ENCODE measurements at places on chromosomes 16 and 17. TPM values are rescaled to one million over a fixed set of nuclear protein-coding genes. Genes with fewer than 3 reads are reported as not detected.
A peak's percentile ranks its signal among the peaks of the same experiment; 100 is the strongest.

DNA sequence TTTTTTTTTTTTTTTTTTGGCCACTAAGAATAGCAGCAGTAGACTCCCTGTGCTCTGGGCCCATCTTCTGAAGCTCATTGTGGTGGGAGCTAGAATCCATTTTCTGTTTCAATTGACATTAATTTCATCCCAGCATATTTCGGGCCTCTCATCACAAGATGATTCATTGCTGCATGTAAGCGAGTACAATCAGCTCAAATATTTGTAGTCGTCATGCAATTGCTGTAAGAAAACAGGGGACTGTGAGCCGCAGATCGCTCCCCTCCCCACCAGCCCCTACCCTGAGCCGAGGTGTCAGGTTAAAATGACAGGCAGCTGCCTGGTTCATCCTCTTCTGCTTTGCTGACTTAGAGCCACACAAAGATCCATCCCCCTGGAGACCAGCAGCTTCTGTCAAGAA is 358.8 kb upstream of the CDH5 start:
- no peak for DNase-seq

GRCh38 chr17:27552276-27552732 is 78.7 kb upstream of the LGALS9 start:
- no peak for DNase-seq

- no peak for DNase-seq
Measured at GRCh38 chr17:6480303-6480675, 36.0 kb downstream of the PIMREG start.

DNA sequence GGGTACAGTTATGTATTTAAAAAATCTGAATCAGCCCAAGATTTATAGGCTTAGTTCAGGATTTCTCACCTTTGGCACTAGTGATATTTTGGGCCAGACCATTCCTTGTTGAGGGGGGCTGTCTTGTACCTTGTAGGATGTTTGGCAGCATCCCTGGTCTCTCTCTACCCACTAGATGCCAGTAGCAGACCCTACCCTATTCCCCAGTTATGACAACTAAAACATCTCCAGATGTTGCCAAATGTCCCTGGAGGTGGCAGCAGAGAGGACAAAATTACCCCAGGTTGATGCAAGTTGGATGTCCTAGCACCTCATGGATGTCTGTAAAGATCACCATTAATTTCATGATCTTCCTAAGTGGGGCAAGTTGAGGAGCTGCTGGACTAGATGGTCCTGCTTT is 45.8 kb downstream of the SYT17 start:
- DNase-seq = no peak

DNA sequence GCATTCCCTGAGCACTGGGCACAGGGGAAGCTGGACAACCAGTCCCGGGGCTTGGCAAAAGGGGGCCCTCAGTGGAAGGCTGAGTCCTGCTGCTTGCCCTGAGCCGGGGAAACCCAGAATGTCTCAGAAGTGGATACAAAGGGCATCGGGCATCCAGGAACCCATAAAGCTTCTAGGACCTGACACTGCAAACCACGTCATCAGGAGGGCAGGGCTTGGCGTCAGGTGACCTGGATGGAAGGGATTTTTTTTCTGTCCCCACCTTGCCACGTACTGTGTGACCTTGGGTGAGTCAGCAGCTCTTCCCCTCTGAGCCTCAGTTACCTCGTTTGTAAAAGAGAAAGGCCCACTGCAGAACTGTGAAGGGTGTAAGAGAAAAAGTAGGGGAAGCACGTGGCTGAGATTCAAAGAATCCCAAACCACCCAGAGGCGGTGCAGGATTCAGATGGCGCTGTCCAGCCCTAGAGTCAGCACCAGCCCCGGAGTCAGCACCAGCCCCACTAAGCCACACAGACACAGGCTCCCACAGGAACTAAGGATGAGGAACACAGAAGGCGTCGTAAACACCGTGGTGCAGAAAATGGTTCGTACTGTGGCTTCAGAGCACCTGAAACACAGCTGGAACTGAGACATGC is 53.7 kb downstream of the C16orf95 start:
- no peak for DNase-seq

DNA sequence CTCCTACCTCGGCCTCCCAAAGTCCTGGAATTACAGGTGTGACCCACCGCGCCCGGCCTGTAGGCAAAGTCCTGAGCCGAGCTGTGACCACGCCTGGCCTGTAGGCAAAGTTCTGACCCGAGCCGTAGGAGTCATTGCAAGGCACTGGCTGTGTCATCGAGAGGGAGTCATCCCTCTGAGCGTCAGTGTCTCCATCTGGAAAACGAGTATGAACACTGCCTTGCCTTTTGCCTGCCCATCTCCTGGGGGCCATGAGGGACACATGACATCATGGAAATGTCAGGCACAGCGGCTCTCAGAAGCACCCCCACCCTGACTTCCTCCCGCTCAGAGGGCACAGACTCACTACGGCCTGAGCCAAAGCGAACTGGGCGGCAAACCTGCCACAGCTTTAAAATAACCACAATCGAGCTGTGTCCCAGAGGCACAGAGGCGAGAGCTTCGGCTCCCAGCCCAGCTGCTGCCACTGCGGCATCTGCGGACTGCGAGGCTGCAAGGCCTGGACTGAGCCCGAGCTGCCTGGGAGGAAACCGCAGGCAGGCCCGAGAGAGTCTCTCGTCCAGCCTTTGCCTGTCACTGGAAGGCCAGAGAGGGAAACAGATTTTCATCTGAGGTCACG is 50.8 kb downstream of the RPH3AL start:
- peak; percentile 83 for DNase-seq

DNA sequence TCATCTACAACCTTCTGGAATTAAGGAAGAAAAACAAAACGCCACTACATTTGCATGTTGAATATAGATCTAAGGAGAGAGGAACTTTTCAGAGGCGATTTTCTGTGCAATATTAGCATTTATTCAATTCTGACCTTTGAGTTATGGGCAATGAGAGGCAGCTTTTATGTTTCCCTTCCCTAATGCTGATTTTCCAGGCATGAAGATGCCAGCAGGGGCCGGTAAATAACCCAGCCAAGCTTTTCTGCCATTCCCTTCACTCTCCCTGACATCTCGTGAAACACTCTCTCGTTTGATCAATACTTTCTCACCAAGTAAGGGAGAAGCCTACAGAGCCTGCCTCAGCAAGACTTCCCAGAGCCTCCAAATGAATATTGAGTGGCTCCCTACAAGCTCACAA is 470.5 kb upstream of the GOT2 start:
- DNase-seq = no peak

DNA sequence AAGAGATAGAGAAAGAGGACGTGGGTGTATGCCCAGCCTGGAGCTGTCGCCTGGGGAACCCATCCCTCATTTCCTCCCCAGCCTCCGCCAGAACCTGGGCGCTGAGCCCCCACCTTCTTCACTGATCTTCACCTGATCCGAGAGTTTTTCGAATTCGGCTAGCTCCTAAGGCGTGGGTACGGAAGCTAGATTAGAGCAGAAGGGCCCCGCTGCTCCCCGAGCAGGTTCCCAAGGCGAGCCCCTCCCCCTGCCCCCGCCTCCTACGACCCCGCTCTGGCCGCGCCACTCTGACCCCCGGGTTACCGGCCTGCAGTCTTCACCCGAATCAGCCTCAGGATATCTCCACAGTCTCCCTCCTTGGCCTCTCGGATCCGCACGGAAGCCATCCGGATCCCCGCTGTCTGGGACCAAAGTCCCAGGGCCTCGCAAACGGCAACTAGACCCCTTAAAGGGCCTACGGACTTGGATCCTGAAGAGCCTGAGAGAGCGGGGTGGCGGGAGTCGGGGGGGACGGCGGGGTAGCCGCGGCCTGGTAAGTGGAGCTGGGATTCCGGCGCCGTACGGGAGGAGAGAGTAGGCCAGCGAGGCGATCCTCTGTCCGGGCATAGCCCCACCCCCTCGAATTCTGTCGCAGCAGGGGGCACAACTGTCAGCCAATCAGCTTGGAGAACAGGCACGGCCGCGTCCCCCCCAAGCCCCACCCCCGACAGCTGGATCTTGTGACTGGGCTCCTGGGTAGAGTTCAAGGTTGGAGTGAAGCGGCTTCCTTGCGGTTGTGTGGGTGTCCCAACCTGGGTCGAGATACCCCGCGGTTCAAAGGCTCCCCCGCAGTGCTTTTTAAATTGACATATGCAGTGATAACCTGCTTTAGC is at the start of gene SAT2:
Gene SAT2 (minus strand): TSS at position 572 of the 872 bp plus-strand sequence. CDS start 186 bp downstream, at position 386.
- peak; percentile 98 for DNase-seq

- DNase-seq = no peak
Measured at GRCh38 chr17:41659427-41660212, 29.1 kb upstream of the EIF1 start.

Gene NOD2
- total RNA-seq = 2.5 TPM

Gene ZNF771
- 12.1 TPM for total RNA-seq

Gene HOXB2
- total RNA-seq = 4.1 TPM

Gene CD68
- total RNA-seq = 2.4 TPM

Gene UBALD1
- 13.3 TPM for total RNA-seq

Gene RAD51D
- 5.2 TPM for total RNA-seq

Gene SPATA22
- not detected for total RNA-seq

Gene SRCAP
- 35.6 TPM for total RNA-seq
